ENCODE measurements at places on chromosomes 4 and X.
A peak's percentile ranks its signal among the peaks of the same experiment; 100 is the strongest.

DNA sequence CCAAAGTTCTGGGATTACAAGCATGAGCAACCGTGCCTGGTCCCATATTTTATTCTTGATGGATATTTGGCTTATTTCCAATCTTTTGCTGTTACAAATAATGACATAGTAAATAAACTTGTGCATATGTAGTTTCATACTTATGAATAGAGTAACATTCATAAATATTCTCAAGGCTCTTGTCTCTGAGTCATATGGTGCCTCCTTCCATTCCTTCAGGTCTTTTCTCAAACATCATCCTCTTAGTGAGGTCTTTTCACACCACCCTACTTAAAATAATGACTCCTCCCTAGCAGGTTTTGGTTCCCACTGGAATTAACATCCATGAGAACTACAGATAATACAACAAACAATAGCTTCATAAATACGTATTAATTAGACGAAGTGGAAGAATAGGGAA is 416.6 kb downstream of the IQCM start:
- DNase-seq: no peak

GRCh38 chr4:101977076-101977475 is 186.5 kb downstream of the BANK1 start:
- DNase-seq: peak; percentile 98

DNA sequence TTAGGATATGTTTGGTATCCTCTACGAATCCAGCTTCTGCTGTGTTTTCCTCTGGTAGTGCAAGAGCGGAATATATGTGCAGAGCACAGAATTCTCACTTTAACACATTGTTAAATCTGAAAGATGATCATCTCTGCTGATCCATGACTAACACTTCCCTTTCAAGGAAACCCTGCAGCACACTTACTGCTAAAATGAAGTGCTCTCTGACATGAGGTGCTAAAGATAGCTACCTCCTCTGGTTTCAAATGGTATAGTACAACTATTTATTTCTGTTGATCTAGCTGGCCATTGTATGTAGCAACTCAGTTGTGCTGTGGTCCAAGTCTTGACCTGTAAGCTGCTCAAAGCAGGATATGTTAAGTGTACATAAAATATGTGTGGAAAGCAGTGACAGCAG is 162.4 kb upstream of the FMR1 start:
- DNase-seq: no peak

DNA sequence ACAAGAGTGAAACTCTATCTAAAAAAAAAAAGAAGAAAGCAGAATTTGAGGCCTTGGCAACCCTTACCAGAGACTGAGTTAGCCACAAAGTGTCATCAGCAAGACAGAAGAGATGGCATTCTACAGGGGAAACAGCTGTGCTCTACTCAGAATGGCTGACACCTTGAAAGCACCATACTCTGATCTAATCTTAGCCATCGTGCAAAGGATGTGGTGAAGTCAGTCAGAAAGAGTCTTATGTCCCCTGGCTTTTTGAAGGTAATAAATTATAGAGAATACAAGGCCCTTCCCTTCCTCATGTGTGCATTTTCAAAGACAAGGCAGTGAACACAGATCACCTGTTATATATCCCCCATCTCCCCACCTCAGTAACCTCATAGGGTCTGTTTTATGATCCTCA is 13.2 kb downstream of the CLNK start:
- DNase-seq: no peak

- peak; percentile 29 for DNase-seq
Measured at GRCh38 chr4:106095408-106095807, 200.1 kb downstream of the NPNT start.

GRCh38 chr4:39030725-39031124 is 1.5 kb downstream of the TMEM156 start:
- peak; percentile 11 for DNase-seq

- no peak for DNase-seq
Measured at GRCh38 chrX:9658409-9658808, 107.2 kb downstream of the GPR143 start.

- DNase-seq: no peak
Measured at GRCh38 chrX:20140420-20140819, 1.2 kb downstream of the EIF1AX start.

GRCh38 chr4:3531879-3532750 is at the start of gene LRPAP1:
Gene LRPAP1, minus strand, starts transcription at chr4:3532422. Its CDS starts 10 bp downstream, at chr4:3532412.
- peak; percentile 87 for DNase-seq

DNA sequence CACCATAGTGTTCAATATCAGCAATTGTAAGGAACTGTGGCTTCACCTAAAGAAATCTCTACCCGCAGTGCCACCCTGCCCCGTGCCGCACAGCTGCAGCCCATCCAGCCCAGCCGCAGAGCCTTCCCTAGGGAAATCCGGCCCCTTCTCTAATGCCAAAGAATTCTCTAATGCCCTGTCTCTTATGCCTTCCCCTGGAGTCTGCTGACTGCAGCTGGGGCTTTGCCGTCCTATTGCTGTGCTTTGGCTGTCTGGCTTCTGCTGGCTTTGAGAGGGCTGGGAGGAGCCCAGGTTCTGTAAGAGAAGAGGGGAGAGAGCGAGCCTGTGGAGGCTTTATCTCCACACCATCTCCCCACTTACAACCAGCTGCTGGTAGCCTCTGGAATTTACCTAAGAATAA is 85.9 kb upstream of the HELT start:
- DNase-seq: no peak

GRCh38 chr4:3066836-3067400 is 7.4 kb downstream of the HTT-AS start:
- DNase-seq: peak; percentile 55

DNA sequence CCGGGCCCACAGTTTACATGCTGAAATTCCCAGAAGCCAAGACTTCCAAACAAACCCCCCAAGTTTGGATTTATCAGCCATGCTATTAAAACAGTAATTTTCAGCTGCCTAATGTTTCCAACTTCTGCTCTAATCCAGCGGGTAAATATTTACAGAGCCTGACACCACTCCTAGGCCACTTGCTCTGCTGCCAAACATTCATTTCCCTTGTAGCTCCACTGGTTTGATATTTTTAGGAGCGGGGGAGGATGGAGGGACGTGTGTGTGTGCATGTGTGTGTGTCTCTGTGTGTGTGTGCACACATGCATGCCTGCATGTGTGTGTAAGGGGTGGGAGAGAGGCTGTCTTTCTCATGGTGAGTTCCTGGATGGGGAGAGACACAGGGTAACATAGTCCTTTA is 115.7 kb upstream of the PJA1 start:
- no peak for DNase-seq

GRCh38 chr4:156830351-156830750 is 141.2 kb downstream of the PDGFC start:
- peak; percentile 52 for DNase-seq

DNA sequence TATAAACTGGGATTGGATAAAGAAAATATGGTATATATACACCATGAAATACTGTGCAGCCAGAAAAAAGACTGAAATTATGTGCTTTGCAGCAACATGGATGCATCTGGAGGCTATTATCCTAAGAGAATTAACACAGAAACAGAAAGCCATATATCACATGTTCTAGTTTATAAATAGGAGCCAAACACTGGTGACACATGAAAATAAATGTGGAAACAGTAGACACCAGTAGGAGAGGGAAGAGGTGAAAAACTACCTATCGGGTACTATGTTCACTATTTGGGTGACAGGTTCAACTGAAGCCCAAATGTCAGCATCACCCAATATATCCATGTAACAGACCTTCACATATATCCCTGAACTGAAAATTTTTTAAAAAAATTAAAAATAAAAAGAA is 725.1 kb downstream of the C4orf33 start:
- DNase-seq: no peak

- DNase-seq: no peak
Measured at GRCh38 chr4:154067786-154068185, 278.9 kb upstream of the SFRP2 start.

DNA sequence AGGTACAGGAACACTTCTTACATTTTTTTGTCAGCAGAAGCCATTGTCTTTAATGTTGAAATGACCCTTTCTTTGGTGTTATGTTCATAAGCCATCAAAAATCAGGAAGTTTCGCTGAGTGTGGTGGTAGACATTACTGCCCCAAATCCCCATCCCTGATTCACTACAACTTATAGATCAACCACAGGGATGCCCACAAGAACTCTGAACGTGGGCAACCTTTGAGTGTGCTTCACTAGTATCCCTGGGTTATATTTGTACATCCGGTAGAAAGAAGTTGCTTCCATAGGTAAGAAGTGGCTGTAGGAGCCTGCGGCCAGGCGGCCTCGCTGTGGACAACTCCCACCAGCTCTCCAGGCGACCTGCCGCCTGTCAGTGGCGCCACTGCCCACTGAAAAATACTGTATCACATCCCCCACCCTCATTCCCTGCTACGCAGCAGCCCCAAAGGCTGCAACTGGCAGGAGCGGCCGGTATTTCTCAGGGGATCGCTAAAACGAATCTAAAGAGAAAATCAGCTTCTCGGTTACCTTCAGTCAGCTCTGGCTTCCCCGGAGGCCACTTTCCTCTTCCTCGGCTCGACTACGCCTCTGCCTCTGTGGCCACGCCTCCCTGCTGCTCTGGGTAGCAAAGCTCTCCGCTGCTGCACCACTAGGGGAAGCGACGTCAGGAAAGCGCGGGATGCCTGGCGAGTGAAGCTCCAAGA is 13.9 kb upstream of the ETDC start:
- DNase-seq: peak; percentile 32

GRCh38 chr4:26062215-26062614 is 148.2 kb downstream of the SMIM20 start:
- peak; percentile 54 for DNase-seq

- no peak for DNase-seq
Measured at GRCh38 chr4:153472122-153473037, 6.2 kb downstream of the TMEM131L start.

GRCh38 chrX:12237131-12237530 is 98.9 kb downstream of the FRMPD4 start:
- no peak for DNase-seq

DNA sequence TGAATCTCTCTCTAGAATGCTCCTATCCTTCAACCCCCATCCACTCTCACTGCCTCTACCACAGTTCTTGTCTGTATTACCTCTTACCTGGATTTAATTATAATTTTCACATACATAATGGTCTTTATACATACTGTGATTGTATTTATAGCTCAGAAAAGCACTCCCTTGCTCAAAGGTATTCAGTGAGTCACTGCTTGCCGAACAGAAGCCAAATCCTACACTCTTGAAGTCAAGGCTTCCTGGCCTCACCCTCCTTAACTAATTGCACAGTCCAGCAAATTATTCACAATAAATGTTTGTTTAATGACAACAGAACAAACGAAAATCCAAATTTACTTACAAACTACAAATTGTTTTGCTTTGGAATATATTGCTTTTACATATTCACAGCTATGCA is 159.5 kb downstream of the KLHL13 start:
- no peak for DNase-seq

DNA sequence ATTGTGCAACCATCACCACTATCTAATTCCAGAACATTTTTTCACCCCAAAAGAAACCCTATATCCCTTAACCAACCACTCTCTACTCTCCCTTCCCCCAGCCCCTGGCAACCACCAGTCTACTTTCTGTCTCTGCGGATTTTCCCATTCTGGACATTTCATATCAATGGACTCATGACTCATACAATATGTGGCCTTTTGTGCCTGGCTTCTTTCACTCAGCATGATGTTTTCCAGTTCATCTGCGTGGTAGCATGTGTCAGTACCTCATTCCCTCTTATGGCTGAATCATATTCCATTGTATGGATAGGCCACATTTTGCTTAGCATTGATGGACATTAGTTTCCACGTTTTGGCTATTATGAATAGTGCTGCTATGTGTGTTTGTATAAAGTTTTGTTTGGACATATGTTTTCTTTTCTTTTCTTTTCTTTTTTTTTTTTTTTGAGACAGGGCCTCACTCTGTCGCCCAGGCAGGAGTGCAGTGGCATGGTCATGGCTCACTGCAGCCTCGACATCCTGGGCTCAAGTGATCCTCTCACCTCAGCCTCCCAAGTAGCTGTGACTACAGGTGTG is 335.4 kb downstream of the BCOR start:
- peak; percentile 54 for DNase-seq

DNA sequence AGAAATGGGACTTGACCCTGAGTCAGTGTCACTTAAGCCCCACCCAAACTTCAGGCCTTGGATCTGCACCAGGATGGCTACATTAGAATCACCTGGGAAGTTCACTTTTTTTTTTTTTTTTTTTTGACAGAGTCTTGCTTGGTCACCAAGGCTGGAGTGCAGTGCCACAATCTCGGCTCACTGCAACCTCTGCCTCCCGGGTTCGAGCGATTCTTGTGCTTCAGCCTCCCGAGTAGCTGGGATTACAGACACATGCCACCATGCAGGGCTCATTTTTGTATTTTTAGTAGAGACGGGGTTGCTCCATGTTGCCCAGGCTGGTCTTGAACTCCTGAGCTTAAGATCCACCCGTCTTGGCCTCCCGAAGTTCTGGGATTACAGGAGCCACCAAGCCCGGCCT is 3.0 kb downstream of the NCBP2L start:
- DNase-seq: no peak

DNA sequence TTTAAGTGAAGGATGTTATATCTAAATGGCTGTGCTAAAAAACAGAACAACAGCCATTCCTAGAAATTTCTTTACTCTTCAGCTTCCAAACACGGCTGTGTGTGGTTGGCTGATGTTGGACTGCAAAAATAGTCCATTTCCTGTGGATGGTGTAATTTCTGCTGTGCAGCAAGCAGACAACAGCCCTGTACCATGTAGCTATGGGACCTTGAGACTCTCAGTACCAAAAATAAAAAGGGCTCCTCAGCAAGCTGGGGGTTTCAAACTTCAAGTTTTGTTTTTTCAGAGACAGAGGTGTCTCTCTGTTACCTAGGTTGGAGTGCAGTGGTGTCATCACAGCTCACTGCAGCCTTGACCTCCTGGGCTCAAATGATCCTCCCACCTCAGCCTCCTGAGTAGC is 18.1 kb downstream of the CD40LG start:
- no peak for DNase-seq

DNA sequence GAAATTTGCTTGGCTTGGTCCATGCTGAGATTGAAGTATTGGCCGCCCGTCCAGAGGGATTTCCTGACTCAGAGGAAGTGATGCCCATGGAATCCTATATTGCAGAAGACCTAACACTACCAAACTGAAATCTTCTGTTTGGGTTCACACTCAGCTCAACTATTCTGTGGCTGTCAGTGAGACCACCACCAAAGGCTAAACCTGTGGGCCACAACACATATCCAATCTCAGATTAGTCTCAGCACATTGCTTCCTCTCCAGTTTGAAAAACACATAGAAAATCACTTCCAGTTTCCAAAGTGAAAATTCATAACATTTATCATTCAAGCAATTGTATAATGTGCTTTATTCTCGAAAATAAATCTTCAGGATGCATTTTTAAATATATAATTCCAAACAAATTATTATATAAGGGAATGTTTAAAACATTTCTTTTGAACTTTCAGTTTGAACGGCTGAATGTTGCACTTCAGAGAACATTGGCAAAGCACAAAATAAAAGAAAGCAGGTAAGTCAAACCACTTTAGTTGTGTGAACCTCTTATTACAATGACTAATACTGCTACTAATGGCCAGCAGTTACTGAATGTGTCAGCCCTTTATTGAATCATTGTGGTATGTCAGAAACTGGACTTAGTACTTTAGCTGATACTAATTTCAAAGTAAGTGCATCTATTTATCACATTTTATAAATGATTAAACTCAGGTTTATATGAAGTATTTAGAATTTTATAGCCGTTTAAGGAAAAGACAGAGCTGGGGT is 37.0 kb downstream of the GUCY1A1 start:
- DNase-seq: peak; percentile 15

GRCh38 chr4:2356123-2357069 is 62.0 kb downstream of the ZFYVE28 start:
- no peak for DNase-seq
